ENCODE measurements at places on chromosomes 2 and 18.

DNA sequence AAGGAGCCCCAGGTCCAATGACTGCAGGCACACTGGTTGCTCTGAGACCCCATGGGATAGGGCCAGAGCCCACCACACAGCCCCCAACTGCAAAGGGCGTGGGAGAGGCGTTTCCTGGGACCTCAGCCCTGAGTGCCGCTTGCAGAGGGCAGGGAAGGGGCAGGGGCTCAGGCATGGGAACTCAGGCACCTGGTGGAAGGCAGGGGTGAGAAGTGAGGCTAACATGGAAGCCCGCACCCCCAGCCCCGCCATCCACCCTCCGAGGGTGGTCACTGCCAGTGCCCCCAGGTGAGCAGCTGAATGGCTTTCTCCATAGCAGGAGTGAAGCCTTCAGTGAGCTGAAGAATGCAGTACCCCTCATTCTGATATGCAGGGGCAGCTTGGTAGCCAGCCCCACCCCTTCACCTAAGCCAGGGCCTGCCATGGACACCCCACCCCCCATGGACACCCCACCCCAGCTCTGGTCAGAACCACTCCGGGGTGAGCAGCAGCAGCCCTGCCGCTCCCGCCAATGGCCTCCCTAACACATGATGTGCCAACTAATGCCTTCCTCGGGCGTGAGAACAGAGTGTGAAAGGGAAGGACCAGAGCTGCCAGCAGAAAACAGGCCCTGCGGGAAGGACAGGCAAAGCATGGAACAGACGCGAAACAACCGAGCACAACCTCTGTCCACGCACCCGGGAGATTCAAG, 6.6 kb downstream of the KIF1A start:
- DNase-seq = no peak

DNA sequence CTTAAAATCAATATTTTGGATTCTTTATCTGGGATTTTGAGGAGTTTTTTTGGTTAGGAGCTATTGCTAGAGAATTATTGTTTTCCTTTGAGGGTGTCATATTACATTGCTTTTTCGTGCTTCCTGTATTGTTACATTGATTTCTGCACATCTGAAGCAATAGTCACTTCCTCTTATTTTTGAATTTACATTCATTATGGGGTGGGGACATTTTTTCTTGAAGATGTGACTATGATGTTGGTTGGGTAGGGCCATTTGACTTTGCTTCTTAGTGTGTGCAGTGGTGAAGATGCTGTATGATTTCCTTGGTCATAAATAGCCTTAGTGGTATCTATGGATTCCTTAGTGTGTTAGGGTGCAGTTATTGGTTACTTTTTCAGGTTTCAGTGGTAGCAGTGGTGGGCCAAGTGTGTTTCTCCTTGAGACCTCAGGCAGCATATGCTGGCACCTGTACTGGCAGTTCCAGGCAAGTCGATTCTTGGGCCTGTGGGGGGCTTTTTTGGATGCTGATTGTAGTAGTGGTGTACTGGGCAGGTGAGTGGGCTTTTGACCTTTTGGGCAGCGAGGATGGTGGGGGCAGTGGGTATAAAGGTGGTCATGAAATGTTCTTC, 61.8 kb downstream of the ARHGAP25 start:
- peak; percentile 93 for DNase-seq

DNA sequence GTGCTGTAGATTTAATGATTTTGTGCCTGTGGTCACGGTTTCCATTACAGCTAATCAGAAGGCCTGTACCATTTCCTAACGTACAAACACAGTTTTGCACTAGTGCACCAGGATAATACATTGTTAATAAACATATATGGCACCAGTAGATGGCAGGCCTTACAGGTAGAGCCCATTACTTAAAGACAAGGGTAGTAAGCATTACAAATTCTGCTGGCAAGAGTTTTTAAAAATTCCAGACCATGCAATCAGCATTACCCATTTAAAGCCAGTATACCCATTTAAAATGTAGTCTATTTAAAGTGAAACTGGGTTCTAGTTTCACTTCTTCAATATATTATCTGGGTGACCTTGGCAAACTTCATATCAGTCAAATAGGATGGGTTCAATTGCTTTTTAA, 224.2 kb downstream of the NUP35 start:
- DNase-seq = no peak

DNA sequence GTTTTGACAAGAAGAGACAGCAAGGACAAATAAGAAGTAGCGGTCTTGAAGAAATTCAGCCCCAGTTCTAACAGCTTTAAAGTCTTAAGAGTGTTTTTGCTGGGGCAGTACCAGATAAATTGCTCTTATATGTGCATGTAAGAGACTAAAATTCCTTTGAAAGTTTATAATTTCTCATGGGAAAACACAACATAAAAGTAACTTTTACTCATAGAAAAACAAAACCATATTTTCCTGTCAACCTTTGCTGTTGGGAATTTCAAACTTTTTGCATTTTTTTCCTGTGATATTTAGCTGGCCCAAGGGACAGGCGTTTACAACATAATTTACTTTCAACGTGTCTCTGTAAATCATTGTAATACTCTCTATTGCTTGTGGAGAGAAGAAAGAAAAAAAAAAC, 767.8 kb upstream of the ZEB2 start:
- DNase-seq = no peak

DNA sequence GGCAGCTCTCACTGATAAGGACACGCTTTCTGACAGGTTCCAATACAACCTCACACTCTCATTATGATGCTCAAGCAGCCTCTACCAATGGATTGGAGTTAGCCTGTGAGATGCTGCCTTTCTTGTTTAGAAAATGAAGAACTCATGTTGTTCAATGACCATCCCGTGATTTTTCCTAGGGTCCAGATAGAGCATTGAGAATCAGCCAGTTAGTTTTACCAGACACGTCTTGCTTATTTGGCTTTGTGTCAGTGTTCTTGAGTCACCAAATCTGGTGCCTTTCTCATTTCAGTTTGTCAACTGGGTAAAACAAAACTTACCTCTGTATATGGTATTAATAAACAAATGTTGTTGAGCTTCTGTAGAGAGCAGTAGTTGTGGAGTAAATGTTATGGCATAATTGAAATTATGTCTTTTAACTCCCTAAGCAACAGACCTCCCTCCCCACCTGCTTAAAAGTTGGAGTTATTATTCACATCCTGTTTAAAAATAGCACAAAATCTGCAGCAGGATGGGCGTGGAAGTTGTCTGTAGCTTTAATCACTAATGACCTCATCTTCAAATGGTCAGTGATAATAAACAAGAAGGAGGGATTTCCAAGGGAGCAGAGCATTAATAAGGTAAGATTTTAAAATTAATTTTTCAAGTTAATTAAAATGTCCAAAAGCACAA, 167.3 kb downstream of the HRH4 start:
- DNase-seq = no peak

GRCh38 chr2:170969030-170969429, 40.0 kb downstream of the GORASP2 start:
- DNase-seq = no peak

DNA sequence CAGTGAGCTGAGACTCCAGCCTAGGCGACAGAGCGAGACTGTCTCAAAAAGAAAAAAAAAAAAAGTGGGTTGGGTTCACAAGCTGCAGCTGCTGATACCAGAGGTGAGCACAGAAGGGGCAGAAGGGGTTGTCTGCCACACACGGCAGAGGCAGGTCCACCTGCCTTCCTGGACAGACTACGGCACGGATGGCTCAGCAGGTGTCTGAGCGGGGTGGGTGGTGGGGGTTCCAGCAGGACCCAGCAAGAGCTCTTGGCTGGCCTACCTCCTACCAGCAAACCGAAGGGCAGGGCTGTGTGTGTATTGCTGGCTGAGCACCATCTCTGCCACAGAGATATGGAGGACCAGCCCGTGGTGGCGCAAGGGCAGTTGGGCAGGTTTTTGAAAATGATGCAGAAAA, 130.4 kb upstream of the ASB18 start:
- no peak for DNase-seq

- no peak for DNase-seq
Observed at GRCh38 chr2:223251656-223252229, 199.8 kb downstream of the KCNE4 start.

- no peak for DNase-seq
Observed at GRCh38 chr2:147578529-147578928, 266.3 kb upstream of the ACVR2A start.

GRCh38 chr2:23690421-23691105, 236.4 kb downstream of the ATAD2B start:
- DNase-seq = no peak

DNA sequence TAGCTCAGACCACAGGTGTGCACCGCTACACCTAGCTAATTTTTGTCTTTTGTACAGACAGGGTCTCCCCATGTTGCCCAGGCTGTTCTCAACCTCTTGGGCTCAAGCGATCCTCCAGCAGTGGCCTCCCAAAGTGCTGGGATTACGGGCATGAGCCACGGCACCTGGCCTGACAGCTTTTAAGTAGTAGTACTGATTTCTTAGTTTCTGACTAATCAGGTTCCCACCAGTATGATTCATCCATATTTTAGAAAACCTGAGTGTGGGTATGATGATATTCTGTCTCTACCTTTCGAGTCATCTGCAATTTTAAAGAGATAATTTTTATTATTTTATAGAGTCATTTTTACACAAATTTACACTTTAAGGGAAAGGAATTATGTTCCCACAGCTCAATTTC, 46.4 kb upstream of the GULP1 start:
- DNase-seq = no peak

- DNase-seq = no peak
Observed at GRCh38 chr2:147572622-147573021, 272.2 kb upstream of the ACVR2A start.

DNA sequence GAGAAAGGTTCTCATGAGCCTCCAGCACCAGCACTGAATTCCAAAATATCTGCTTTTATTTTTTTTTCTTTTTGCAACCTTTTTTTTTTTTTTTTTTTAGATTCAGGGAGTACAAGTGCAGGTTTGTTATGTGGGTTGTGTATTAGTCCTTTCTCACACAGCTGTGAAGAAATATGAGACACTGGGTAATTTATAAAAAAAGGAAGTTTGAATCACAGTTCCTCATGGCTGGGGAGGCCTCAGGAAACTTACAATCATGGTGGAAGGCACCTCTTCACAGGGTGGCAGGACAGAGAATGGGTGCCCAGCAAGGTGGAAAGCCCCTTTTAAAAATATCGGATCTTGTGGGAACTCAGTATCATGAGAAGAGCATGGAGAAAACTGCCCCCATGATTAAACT, 7.9 kb upstream of the TMX3 start:
- peak; percentile 20 for DNase-seq

DNA sequence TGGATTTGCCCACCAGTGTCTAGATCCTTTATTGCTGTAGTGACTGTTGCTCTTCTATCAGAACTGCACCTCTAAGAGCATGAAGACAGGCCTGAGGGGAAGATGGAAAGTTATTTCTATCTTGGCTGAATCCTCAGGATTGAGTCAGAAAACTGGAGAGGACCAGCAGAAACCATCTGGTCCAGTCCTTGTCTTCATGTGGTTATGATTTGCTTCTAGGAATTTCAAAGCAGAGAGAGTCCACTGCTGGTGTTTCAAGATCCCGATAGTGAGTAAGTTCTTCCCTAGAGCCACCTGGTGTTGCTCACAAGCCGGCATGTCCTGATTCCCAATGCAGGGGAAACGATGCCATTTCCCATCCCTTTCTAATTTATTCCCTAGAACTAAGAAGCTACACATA, 84.2 kb downstream of the NCKAP5 start:
- DNase-seq = no peak

- no peak for DNase-seq
Observed at GRCh38 chr2:203992509-203992908, 55.9 kb downstream of the ICOS start.

Measured in inflammatory macrophage (primary cell).